ENCODE measurements at places on chromosomes 16 and 17. TPM values are rescaled to one million over a fixed set of nuclear protein-coding genes. Genes with fewer than 3 reads are reported as not detected.

- DNase-seq = peak; percentile 88
These were observed at the start of gene QPRT for GRCh38 chr16:29678691-29679267. TSS of gene QPRT (plus strand) at chr16:29679180. CDS start at chr16:29679198, 18 bp downstream.

DNA sequence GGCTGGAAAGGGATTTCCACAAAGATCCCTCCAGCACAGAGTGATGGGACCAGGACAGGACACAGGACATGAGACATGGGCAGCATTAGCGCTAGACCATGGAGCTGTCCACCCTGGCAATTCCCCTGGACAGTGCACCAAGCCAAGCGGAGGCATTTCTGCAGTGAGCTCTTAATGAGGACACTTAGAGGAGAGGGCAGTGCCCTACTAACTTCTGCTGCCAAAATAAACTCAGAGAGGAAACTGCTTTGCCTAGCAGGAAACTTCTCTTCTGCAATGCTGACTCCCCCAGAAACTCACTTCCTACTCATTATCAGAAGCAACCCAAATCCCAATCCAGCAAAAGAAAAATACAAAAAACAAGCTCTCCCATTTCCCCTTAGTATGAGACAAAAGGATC lies 119.2 kb downstream of the HS3ST2 start:
- DNase-seq = peak; percentile 8

GRCh38 chr17:27438348-27438998 lies 17.8 kb upstream of the KSR1 start:
- no peak for DNase-seq

DNA sequence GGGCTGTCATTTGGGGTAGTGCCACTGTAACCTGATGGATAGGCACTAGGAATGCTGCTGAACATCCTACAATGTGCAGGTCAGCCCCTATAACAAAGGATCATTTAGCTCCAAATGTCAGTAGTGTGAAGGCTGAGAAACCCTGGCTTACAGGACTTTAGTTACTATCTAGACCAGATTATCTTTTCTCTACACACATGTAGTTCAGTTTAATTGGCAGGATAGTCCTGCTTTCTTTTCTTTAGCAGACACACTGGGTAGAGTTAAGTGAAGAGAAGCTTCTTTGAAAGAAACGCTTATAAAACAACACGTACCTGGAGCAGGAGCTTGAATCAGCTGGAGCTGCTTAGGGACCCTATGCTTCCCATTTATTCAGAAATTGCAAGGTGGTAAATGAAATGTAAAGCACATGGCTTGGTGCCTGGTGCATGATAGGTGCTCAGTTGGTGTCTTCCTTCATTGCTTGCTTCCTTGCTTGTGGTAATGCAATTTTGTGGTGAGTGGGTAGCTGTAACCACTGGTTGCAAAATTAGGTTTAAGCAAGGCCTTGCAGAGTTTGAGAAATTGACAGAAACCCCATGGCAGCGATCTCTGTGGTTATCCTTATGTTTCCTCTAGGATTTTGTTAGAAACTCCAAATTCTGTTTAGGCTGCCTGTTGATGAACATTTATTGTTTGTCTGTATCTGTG lies 9.4 kb downstream of the METTL9 start:
- DNase-seq = no peak

GRCh38 chr16:29744541-29745101 lies 1.2 kb downstream of the C16orf54 start:
- DNase-seq = no peak

DNA sequence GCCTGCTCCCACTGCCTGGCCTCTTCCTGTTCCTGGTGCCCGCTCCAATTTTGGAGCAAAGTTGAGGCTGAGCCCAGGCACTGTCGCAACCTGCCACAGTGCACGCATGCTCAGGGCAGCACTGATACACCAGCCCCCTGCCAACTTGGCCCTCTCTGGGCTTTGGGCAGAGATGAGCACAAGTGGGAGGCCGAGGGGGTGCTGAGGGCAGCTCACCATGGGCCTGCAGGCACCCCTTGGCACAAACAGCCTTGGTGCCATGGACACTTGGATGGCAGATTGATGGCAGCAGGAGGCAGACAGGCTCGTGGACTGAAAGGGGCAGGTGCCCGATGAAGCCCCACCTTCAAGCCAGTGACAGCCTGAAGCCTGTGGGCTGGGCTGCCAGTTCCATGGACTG lies 42.9 kb downstream of the PIGL start:
- DNase-seq = no peak

- DNase-seq = no peak
These were observed 33.3 kb downstream of the RHBDL3 start for GRCh38 chr17:32298721-32299579.

DNA sequence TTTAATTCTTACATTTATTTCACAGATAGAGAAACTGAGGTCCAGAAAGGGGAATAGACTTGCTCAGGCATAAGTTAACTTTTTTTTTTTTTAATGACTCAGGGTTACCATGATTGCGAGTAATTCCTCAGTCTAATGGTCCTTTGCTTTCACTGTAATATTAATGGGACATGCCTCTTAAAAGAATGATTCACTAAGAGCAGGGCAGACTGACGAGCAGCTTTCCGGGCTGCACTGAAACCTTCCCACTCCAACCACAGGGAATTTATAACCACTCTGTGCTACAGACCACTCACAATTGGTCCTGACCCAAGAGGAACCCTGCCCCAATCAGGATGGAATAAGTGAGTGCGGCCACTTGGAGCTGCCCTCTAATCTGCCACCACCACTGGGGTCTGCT lies 5.7 kb downstream of the HOXB2 start:
- DNase-seq = no peak

GRCh38 chr16:86320237-86320595 lies 190.1 kb upstream of the FOXF1 start:
- no peak for DNase-seq

- DNase-seq = peak; percentile 15
These were observed 59.8 kb upstream of the FBXO47 start for GRCh38 chr17:39026980-39027451.

DNA sequence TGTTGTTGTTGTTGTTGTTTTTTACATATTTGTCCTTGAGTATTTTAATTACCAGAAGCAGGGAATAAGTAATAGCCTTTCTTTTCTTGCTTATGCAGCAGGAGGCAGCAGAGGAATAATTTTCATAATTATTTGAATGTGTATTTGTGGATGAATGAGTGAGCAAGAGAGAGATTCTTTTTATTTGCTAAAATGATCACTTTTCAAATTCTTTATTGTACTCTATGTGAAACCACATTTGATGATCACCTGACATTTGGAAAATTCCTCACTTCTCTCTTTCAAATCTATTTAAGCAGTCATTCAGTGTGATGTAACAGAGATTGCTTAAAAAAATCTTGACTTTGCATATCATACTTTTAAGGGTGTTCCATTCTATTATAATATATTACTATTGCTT lies 223.6 kb downstream of the BCAS3 start:
- peak; percentile 49 for DNase-seq

Gene ARL5C
- total RNA-seq = not detected

Gene C17orf100
- 2.4 TPM for total RNA-seq

Gene P2RX5
- 4.7 TPM for total RNA-seq

Gene ACSM2B
- 0.28 TPM for total RNA-seq

Gene TP53TG3C
- not detected for total RNA-seq
